CD4-positive, alpha-beta T cell treated with Interleukin-17A for 4 hours (primary cell): ENCODE measurements at places on chromosomes 13 and 19.

GRCh38 chr13:51549050-51549449, 35.2 kb upstream of the WDFY2 start:
- DNase-seq, result no peak

DNA sequence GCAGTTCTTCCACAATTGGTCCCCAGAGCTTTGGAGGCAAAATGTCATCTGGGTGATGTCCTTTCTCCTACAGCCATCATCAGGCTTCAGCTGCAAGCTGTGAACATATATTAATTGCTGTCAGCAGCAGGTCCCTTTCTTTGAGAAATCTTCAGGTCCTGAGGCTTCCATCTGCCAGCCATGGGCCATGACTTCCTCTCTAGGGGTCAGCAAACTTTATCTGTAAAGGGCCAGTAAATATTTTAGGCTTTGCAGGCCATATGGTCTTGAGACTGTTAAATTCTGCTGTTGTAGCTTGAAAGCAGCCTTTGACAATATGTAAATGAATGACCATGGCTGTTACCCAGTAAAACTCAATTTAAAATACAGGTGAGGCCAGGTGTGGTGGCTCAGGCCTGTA, 27.1 kb downstream of the SERP2 start:
- DNase-seq, result no peak

DNA sequence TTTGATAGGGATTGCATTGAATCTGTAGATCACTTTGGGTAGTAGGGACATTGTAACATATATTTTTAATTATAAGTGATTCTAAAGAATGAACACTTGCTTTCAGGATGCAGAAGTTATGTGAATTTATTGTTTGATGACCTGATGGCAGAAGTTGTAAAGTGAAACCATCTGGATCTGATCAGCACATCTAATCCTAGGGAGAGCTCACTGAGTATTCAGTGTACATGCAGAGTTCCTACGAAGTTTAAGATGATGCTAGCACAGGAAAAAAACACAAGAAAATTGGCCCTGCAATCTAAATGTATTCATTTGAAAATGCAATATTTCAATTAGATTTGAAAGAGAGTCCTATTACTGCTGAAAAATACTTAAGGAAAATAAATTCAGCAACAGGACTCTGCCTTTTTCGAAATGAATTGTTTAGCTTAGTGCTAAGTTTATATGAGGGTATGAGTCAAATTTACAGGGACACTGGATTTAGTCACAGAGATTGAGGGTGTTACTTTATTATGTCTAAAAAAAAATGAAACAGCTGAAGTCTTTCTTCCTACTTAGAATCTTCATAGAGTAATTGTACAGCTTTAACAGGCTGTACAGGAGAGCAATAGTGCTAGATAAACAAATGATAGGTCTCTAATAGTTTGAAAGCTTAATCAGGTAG, 385.7 kb downstream of the DCT start:
- no peak for DNase-seq

GRCh38 chr13:28539625-28540286, 44.8 kb upstream of the FLT1 start:
- DNase-seq, result no peak

GRCh38 chr13:97884707-97885468, 68.6 kb upstream of the IPO5 start:
- no peak for DNase-seq
